ENCODE measurements at places on chromosomes 1 and 21. TPM values are rescaled to one million over a fixed set of nuclear protein-coding genes. Genes with fewer than 3 reads are reported as not detected.

GRCh38 chr1:6414881-6415626, 4.7 kb downstream of the HES2 start:
- no peak for DNase-seq

DNA sequence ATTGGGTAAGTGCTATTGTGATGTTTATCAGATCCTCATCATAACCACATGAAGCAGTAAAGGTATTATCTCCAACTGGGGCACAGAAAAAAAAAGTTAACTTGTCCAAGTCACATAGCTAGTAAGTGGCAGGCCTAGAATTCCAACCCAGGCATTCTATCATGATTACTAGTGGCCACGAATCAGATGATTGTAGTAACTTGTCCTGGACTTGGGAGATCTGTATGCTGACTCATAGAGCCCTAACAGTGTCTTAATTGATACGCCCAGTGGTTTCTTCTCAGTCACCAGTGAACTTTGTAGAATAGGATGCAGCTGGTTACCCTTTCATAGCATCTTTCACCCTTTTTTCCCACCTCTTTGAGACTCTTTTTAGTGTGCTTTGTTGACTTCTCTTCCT, 91.1 kb upstream of the UBE2U start:
- no peak for DNase-seq

Gene HSD3B1
- not detected for total RNA-seq

DNA sequence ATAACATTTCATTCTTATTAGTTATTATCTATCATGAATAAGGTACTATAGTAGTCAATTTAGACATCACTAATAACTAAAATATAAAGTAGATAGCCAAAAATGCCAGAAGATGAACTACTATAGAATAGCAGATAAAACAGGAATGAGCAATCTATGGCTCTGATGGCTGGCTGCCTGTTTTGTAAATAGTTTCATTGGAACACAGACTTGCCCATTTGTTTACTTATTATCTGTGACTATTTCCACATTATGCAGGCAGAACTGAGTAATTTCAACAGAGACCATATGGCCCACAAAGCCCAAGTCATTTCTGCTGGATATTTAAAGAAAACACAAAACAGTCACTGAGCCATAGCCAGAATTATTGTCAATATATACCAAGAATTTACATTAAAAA, 222.1 kb downstream of the COL24A1 start:
- DNase-seq = no peak

DNA sequence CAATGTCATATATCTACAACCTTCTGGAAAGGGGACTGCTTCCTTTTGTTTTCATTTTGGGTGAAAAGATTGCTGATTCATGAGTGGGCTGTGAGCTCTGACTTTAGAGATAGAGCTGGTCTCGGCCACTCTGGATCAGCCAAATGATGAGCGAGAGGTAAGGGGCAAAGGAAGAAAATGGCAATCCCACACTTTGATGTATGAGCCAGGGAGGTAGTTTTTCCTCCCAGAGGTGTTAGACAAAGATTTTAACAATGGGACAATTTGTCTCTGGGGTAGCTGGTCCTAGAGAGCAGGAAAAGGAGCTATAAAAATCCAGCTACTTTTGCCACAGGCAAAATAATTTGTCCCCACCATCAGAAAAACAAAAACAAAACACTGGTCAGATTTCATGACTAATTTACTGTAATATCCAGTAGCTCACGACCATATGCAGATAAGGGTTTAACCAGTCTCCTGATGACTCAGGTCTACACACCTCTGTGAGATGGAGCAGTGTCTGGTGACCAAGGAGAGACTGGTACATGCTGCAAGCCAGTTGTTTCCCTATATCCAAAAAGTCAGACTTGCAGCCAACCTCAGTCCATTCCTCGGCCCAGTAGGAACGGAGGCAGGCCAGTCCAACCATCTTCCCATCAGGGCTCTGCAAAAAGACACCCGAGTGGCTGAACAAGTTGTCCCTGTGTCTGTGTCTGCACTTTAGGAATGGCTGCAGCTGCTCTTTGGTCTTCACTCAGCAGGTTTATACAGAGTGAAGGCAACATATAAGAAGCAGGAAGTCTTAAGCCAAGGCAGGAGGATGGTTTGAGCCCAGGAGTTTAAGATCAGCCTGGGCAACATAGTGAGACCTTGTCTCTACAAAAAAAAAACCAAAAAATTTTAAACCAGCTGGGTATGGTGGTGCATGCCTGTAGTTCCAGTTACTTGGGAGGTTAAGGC, 29.2 kb downstream of the DNASE2B start:
- no peak for DNase-seq

DNA sequence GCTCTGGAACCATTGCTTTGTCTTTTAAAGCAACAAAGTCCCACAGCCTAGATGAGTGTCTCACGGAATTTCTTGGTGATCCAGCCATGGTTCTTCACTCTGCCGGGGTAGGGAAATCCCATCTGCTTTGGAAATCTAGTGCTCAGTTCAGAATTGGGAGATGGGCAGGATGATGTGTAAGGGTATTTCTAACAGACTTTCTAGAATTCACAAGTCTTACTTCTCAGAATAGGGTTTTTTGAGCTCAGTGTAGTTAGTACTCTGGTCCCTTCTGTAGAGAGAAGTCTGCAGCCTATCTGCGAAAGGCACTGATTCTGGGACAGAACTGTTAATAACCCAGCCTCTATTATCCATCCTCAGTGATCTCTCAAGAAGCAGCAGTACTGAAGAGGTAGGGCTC, 25.3 kb downstream of the GABPA start:
- no peak for DNase-seq

DNA sequence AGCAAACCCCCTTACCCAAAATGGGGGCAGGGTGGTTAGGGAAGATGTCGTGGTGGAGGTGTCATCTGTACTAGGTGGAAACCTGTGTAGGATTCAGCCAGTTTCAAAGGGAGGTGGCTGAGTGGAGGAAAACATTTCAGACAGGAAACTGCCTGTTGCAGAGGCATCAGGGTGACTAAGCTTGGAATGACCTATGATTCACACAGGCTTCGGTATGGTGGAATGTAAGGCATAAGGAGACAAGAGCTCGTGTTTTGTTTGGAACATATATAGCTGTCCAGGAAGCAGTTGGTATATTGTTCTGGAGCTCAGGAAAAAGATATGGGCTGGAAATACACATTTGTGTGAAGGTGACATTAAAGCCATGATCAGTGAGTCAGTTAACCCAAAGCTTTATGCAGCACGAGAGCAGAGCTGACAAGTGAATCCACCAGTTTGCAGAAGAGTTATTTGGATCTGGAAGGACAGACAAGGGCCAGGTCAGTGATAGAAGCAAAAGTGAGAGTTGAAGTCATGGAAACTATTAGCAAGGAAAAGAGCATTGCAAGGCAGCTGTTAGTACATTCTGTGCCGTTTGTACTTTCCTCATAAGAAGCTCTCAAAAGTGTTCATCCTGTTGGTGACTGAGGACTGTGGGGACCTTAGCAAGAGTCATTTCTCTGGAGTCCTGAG, 12.2 kb downstream of the UTP25 start:
- DNase-seq = peak; percentile 20

DNA sequence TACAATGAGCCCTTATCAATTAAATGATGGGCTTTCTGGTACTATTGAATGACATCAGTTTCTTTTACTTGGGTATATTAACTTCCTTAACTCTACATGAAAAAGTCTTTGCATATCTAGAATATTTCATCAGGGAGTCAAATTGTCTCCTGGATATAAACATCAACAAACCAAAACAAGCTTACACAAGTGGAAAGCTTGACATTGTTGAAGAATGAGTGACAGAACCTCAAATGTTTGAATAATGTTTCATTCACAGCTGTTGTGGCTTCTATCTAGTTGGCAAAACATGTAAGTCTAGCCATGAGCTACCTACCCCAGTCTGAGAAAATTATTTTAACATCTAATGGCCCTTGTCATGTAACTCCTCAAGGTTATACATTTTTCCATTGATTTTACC, 604.8 kb upstream of the ADAMTS5 start:
- no peak for DNase-seq

DNA sequence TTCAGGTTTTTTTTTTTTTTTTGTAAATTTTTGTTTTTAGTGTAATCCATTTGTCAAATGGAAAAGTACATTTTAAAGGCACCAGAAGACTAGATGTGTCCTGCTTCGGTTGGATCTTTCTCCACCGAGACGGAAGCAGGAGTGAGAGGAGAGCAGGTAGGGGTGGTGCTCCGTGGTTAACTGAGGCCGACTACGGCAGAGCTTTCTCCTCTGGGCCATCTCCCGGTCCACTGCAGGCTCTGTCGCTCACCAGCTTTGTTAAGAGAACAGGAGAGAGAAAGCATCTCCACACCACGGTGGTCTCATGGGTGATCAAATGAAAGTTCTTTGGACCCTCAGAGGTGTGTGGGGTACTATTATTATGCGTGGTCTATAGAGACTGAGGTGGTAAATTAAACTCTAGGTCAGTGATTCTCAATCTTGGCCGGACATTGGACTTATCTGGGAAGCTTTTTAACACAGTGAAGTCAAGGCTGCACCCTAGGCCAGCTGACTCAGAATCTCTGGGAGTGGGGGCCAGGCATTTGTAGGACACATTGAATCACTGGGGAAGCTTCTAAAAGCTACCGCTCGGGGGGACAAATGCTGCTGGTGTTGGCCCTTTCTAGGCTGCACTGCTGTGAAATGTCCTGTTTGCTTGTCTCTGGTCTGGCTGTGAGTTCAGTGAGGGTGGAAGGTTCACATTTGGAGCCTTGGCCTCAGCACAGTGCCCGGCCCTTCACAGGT, 25.0 kb downstream of the ABCA4 start:
- DNase-seq = no peak

Gene SLC16A4
- 0.19 TPM for total RNA-seq

- DNase-seq = no peak
These were observed 1.5 kb upstream of the KCNH1 start for GRCh38 chr1:211135342-211135950.

Gene OR2G6
- not detected for total RNA-seq
